ENCODE measurements at places on chromosomes 5 and 9. TPM values are rescaled to one million over a fixed set of nuclear protein-coding genes. Genes with fewer than 3 reads are reported as not detected.

Gene PRLR
- polyA plus RNA-seq, result 26.9 TPM

Gene CCNI2
- polyA plus RNA-seq, result 3.8 TPM

Gene GGTA1
- 7.2 TPM for polyA plus RNA-seq

Gene ATG12
- 71.7 TPM for polyA plus RNA-seq

Gene DRD1
- not detected for polyA plus RNA-seq

DNA sequence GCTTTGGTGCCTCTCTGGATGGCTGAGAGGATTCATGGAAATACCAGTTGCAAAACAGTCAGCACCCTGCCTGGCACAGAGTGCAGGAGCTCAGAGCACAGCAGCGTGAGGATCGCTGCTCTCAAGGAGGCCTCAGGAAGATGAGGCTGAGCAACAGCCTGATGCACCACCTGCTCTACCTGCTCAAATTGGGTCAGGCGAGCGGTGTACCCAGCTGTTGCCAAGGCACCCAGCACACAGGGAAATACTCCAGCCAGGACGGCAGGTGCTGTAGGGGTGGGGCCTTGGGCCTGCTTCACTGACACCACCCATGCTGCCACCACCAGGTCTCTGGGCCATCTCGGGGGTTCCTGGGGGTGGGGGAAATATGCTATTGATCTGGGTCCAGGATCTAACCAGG, 4.3 kb downstream of the EEIG1 start:
- DNase-seq, result no peak

GRCh38 chr9:22237497-22238363, 208.9 kb upstream of the DMRTA1 start:
- DNase-seq, result no peak

DNA sequence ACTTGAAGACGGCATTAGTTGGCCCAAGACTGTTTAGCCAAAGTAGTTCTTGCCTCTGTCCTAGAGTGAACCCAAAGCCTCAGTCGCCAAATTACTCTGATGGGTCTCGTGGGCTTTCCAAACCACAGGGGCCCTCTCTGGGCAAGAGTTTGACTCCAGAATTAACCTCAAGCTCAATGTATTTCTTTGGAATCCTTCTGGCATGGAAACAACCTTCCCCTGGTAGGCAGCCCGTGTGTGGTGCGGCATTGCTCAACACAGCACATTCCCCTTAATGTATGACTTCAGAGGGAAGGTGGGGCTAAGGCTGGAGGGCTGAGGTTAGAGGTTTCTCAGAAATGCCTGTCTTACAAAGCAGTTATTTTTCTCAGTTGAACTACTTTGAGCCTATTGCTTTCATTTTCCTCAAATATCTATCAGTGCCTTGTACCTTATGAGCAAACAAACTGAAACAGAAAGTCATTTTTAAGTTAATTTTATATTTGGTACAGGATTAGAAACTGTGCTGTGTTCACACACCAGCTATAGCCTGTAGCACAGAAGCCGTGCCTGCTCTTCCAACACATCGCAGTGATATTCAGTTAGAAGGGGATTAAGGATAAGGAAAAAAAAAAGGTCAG, 123.9 kb upstream of the HAPLN1 start:
- no peak for DNase-seq

DNA sequence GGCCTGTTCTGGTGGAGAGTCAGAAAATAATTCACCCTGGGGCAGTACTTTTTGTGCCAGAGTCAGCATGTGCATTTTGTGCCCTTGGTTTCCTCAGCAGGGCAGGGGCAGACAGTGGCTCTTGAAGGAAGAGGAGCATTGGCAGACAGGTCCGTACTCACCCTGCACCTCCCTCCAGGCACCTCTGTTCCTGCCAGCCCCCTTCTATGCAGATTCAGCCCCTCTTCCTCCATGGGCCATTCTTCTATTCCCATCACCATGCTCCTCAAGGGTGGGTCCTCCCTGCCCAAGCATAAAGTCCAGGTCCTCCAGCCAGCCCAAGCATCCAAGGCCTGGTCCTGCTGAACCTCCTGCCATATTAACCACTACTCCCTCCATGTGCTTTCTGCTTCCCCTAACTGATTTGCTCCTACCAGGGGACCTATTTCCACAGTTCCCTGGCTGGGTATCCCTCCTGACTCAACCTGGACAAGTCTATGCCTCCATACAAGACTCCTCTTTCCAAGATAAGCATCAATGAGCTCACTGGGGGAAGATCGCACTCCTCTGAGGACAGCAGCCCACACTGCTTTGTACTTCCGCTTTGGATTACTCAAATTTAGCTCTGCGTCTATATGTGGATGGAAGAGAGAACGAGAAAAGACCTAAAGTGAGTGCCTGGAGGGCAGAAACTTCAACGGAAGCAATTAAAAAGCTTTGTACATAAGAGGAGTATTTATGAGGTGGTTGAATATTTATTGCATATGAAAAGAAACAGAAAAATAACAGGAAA, 9.3 kb upstream of the ACSL6 start:
- no peak for DNase-seq

- no peak for DNase-seq
Observed at GRCh38 chr9:27528886-27529315, 713 bp downstream of the MOB3B start.

- DNase-seq, result no peak
Observed at GRCh38 chr9:104091708-104092107, 2.4 kb upstream of the SMC2 start.

GRCh38 chr9:13728131-13728530, 448.6 kb upstream of the MPDZ start:
- no peak for DNase-seq

DNA sequence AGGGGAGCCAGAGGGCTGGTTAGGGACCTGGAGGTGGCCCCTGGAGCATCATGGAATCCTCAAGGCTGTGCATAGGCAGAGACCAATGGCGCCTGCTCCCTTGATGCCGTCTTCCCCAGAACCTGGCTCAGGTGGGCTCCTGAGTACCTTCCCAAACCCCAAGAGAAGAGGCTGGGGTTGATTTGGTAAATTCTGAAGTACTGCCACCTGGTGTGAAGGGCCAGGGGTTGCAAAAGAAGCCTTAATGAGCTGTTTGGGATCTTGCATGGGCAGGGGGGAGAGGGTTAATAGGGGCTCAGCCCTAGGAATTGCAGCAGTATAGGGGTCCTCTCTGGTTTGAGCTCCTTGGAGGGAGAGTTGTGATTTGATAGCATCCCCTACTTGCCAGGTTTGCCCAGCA, 52.1 kb downstream of the CYSTM1 start:
- DNase-seq, result no peak

Measured in left renal pelvis (tissue), 4 donors.